ENCODE measurements at places on chromosomes 3 and 15.

DNA sequence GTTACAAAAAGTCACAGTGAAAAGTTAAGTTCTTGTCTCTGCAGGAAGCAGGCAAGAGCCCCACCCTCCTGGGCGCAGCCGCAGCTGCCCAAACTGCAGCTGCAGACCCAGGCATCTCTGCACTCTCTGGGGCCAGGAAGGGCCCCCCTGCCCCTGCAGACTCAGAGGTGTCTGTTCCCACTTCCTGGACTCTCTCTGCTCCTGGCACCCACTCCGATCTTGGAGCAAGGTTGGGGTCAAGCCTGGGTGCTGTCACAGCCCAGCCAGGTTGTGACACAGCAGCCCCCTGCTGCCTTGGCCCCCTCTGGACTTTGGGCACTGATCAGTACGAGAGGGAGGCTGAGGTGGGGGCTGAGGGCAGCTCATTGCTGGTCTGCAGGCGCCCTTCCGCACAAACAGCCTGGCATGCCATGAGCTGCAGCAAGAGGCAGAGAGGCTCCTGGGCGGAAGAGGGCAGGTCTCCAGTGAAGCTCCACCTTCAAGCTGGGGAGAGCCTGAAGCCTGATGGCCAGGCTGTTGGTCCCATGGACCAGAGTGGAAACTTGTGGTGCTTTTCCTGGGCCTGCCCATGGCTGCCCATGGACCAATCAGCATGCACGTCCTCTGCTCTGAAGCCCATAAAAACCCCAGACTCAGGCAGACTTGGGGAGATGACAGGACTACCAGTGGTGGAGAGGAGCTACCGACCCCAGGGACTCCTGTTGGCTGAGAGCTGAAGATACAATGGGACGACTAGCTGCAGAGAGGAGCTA, 42.9 kb upstream of the LRRFIP2 start:
- no peak for DNase-seq

GRCh38 chr15:89874926-89875564, 18.7 kb downstream of the AP3S2 start:
- DNase-seq = peak; percentile 58

GRCh38 chr3:140455521-140456214, 222.2 kb upstream of the TRIM42 start:
- DNase-seq = no peak

DNA sequence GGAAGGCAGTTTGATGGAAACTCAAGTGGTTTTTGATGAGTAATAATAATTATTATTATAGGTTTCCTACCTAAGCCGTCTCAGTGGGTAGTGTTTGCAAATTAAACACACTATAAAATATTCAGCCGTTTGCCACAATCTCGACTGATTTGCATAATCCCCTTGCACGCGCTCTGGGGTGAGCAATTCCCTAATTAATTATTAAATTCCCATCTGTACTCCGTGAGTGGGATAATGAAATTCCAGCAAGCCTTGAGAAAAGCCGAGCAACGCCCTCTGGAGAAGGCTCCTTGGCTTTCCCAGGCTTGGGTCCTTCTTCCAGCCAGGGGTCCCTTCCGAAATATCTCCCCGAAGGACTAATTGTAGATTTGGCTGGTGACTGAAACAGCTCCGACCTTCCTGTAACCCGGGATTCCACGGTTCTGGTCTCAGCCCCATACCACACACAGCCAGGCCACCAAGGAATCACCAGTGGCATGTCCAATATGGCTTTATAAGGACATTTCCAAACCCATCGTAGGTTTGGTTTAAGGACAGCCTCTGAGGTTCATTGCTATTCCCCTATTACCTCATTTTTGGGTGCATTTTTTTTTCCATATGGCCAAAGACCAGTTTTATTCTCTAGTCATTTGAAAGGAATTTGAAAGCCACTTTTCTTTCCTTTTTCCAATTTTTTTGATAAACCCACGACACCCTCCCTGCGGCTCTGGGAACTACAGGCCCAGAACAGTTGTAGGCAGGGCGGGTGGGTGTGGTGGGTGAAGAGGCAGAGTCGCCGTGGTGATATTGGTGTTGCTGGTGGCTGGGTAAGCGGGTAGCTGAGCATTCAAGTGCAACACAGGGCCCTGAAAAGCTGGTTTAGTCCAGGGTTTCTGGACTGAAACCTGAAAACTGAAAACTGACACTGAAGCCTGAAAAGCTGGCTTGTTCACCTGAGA, 33.2 kb upstream of the RGMA start:
- no peak for DNase-seq

DNA sequence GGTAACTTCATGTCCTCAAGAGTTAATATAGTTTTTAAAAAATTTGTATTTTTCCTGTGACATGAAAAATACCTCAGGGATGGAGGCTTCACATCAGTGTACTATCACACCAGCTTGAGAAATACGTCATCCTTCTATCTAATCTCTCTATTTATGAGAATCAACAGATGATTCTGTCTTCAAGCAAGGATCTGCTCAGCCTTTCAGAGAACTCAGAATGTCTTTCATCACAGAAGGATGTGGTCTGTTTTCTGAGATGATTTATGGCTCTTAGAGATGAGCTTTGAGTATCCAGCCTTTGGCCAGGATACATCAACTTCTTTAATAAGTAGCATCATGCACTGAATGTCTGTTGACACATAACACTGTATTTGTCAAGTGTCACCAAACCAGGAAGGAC, 193.9 kb downstream of the DTWD1 start:
- no peak for DNase-seq

- DNase-seq = no peak
These were observed 12.9 kb downstream of the EDC3 start for GRCh38 chr15:74682954-74683353.

- DNase-seq = no peak
These were observed 396.5 kb downstream of the FHIT start for GRCh38 chr3:60854791-60855190.

DNA sequence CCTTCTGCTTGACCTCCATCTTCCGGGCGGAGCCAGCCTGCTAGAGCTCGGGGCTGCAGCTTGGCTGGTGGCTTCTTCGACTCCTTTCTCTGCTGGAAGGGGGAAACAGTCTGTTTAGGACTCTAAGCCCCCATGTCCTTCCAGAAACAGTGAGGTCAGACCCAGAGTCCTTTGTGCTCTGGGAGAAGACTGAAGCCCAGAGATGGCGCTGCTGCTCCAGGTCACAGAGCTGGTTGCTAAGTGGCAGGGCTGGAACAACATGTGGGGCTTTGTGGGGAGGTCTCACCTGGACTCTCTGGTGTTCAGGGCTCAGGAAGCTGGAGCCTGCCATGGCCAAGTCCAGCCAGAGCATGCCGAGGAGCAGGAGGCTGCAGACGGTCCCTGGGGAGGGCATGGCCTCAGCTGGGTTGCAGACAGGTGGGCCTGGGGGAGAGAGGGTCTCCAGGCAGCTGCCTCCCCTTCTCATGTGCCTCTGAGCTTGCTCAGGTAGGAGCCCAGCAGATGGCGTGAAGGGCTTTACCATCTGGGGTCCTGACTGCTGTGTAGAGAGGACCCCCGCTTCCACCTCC, 2.9 kb downstream of the GHRL start:
- no peak for DNase-seq

DNA sequence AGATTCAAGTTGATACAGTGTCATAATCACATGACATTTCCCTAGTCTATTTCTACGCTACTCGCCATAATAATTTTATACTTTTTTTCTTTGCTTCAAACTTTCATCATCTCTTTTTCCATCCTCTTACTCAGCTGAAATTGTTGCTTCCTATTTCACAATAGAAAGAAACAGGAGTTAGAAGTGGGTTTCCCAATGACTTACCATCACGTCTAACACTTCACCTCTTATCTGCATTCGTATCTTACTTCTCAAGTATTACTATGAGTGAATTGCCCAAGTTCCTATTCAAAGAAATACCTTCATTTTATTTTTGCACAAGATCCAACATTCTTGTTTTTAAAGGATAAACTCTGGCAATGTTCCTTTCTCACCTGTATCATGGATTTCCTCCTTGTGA, 1539.9 kb downstream of the SI start:
- no peak for DNase-seq
